ENCODE measurements at places on chromosomes 12 and 14. TPM values are rescaled to one million over a fixed set of nuclear protein-coding genes. Genes with fewer than 3 reads are reported as not detected.

- no peak for DNase-seq
Measured at GRCh38 chr12:92908108-92908507, 21.0 kb downstream of the EEA1 start.

DNA sequence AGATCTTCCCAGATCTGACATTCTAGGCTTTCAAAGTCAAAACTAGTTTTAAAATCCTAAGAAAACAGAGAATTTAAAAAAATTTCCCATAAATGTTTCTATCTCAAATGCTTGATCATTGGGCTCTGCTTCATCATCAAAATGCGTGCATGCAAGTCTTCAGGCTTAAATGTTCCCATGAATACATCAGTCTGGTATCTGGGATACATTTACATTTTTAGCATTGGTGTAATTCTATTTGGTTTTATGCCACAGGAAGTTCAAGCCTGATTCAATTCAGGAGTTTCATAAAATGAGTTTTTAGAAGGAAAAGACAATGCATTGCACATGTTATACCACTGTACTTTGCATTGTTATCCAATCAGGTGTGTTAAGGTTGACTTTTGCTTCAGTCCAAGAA, 336.4 kb downstream of the PCNX1 start:
- no peak for DNase-seq

DNA sequence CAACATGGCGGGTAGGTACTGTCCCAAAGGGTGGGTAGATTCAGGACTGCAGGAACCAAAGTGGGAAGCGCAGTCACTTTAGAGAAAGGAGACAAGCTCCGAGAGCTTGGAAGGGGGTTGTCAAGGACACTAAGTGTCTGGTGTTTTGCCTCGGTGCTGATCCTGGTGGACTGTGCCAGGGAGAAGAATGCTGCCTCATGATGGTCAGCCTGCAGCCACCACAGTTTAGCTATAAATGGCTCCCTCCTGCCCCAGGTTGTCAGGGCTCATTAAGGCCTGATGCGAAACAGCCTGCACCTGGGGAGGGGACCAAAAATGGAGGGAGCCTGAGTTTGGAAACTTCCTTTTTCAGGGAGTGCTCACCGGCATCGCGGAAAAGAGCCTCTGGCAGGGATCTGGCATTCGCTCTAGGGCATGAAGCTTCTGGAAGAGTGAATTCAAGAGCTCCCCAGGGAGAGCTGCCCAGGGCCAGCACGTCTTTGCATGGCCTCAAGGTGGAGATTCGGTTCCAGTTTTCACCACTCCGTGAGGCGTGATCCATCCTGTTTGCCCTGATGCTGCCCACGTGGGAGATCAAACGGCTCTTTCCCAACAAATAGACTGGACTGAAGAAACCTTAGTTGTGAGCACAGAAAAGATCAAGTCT, 164.0 kb downstream of the FOXN3 start:
- no peak for DNase-seq

DNA sequence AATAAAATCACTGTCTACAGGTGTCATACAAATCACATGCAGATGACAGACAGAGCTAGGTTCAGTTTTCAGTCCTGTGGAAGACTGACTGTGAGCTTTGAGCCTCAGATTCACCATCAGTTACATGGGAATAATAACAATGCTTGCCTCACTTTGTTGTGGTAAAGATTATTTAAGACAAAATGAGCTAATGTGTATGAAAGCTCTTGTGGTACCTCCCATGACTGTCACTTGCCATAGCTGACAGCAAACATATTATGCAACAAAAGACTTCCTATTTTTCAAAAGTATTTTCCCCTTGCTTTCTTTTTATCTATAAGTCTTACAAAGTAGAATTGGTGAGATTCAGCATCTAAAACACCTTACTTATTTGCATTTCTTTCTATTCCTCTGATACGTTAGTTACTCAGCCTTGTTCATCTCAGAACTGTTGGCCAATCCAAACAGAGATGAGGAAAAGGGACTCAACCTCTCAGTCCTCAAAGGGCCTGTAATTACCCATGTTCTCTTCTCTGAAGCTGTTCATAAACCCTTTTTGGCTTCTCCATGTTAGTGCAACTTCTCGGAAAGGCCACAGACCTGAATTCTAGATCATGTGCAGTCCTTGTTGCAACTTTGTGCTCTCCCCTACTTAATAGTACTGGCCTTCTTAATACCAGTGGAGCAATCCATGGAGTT, 8.8 kb upstream of the DDHD1 start:
- no peak for DNase-seq

Gene RNF212B
- total RNA-seq: not detected

Gene OR4E2
- not detected for total RNA-seq

Gene PTGR2
- 1.8 TPM for total RNA-seq

Gene C12orf43
- 8.1 TPM for total RNA-seq

Gene ZFYVE26
- 22.3 TPM for total RNA-seq

Gene CCDC38
- 0.23 TPM for total RNA-seq
